ENCODE measurements at places on chromosomes 5 and 9.

GRCh38 chr9:114050646-114051045, 27.5 kb downstream of the AMBP start:
- no peak for DNase-seq

DNA sequence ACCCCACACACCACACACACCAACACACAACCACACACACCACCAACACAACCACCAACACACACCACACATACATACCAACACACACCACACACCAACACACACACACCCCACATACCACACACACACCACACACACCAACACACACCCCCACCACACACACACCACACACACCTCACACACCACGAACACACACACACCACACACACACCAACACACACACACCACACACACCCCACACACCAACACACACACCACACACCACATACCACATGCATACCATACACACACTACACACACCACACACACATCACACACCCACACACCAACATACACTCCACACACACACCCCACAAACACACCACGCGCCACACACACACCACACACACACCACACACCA, 171.4 kb downstream of the GOLPH3 start:
- no peak for DNase-seq

DNA sequence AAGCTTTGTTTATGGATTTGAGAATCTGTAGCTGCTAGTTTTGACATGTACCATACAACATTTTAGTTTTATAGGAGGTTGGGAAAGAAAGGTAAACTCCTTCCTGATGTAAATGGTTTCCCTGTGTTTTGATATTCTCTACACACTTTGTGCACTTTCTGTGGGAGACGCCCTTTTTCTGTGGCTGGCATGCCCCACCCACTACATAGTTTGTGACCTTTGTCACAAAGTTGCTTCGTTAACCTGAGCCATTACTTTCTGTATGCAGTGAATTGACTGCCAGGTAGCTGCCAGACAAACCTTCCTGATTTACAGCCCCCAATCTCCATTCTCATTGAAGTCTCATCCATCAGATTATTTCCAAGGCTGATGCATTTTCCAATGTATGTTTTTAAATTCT, 90.6 kb downstream of the NLN start:
- DNase-seq: no peak

- DNase-seq: no peak
Observed at GRCh38 chr5:39661026-39661779, 236.4 kb upstream of the DAB2 start.

DNA sequence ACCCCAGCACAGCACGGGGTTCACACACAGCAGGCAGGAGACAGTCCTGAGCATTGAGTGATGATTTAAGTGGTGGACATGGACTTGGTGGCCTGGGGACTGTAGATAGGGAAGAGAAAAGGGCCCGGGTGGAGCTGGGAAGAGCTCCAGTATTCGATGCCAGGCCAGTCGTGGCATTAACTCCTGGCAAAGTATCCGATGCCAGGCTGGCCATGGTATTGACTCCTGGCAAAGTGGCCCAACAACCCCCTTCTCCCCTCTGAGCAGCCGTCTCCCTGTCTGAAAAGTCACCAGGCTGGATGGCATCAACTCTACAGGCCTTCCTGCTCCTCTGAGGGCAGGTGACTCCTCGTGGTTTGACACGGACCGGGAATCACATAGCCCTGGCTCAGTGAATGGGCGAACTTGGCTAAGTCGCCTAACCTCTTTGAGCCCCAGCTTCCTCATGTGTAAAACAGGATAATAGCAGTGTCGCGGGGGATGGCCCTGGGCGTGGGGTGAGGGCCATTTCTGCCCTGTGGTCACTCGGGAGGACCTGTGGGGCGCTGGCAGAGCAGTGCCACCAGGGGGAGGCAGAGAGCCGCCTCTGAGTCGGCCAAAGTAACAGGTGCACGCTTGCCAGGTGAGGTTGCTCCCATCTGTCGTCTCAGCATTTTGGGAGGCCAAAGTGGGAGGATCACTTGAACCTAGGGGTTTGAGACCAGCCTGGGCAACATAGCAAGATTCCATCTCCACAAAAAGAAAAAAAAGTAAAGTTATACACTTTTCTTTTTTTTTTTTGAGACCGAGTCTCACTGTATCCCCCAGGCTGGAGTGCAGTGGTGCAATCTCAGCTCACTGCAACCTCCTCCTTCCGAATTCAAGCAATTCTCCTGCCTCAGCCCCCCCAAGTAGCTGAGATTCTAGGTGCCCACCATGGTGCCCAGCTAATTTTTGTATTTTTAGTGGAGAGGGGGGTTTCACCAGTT, 5.7 kb upstream of the SEC16A start:
- DNase-seq: peak; percentile 67

DNA sequence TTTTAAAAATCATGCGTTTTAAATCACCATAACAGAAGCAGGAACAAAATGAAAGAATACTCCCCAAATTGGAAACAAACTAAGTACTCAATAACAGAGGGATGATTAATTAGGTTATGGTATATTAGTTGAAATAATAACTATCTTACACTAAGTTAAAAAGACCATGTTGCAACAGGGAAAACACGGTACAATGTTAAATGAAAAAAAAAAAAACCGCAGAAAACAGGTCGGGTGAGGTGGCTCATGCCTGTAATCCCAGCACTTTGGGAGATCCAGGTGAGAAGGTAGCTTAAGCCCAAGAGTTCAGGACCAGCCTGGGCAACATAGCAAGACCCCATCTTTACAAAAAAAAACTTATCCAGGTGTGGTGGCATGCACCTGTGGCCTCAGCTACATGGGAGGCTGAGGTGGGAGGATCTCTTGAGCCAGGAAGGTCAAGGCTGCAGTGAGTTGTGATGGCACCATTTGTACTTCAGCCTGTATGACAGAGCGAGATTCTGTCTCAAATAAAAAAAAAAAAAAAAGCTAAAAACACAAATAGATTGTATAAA, 2.4 kb upstream of the PTPN3 start:
- no peak for DNase-seq

- DNase-seq: no peak
Observed at GRCh38 chr9:4603830-4604229, 58.3 kb upstream of the PLPP6 start.

DNA sequence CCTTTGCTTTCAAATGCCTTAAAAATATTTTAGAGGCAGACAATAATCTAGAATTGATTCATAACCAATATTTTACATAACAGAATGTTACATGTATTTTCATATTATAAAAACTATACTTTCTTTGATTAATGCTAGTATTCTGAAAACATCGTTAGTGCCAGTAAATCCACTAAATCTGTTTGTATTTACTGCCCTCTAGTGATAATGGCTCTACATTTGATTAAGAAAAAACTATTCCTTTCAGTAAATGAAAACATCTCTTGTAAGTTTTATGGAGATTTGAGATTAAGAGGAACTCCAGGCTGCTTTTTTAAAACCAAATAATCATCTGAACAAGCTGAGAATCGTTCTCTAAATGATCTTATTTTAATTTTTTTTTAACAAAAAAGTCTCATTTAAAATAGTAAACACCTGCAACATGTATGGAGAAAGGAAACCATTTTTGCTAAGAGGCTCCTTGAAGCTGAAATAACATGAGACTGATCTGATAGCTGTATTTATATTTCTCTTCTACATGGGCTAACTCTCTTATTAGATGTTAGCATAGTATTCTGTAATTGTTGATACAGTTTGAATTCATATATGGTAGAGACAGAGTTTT, 424.7 kb downstream of the RAB3C start:
- DNase-seq: no peak

DNA sequence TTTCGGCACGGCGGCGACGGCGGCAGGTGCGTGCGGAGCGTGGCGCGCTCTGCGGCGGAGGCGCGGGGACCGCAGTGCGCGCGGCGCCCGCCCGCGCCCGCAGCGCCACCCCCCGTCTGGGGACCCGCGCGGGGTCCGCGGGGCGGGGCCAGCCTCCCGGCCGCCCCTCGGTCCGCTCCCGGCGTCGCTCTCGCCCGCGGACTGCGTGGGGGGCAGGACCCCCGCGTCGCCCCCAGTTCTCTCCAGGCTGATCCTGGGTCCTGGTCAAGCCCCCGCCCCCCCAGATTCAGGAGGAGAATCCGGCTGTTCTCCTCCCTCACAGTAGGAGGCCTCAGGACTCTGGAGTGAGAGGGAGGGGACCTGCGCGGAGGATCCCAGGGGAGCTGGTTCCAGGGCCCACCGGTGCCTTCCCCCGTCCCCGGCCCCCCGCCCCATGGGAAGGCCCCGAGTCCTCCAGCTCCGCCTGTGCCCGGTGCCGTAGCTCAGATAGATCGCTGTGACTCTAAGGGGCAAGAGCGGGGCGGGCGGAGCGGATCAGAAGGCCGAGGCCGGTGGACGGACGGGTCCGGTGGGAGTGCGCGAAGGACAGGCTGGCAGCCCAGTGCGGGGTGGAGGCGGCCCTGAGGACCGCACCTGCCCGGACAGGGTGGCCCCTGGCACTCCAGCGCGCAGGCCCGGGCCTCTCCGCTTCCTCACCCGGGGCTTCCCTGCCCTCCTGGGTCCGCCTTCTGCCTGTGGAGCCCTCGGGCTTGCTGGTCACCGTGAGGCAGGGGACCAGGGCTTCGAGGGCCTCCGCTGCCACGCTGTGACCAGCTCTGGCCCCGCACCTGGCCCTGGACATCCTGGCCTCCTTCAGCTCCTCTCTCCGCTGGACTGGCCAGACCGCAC, at the start of gene RNF208:
Gene RNF208, minus strand, starts transcription at position 51 of the 888 bp plus-strand sequence. CDS start 1,028 bp downstream, outside the sequence.
- no peak for DNase-seq

- no peak for DNase-seq
Observed at GRCh38 chr9:2601785-2602378, 19.7 kb upstream of the VLDLR start.

- no peak for DNase-seq
Observed at GRCh38 chr5:151155775-151156506, 1.6 kb downstream of the ANXA6 start.

DNA sequence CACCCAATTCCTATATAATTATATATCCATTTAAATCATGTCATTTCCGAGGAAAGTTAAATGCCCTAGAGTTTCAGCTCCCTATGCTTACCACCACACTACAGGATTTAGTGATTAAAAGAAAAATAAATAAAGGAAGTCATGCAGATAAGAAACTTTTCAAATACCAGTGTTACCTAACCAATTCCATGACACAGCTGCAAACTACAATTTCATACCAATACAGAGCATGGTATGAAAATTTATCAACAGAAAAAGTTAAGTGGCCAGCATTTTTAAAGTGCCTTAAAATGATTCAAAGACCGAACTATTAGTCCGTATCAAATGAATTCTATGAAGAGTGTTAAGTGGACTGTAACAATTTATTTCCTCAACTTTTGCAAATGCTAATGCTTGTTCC, 35.9 kb downstream of the CEP120 start:
- DNase-seq: no peak

DNA sequence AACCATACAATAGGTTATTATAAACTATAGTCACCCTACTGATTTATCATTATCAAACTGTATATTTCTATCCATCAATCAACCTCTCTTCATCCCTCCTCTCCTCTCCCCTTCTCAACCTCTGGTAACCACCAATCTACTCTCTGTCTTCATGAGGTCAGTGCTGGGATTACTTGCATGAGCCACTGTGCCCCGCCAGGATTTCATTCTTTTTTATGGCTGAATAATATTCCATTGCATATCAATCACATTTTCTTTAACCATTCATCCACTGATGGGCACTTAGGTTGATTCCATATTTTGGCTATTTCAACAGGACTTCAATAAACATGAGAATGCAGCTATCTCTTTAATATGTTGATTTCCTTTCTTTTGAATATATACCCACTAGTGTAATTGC, 10.8 kb upstream of the PURA start:
- DNase-seq: no peak

GRCh38 chr5:171275841-171276544, 33.1 kb upstream of the TLX3 start:
- DNase-seq: no peak

GRCh38 chr5:22751536-22751935, 101.6 kb downstream of the CDH12 start:
- DNase-seq: no peak

GRCh38 chr9:95963659-95964058, 88.2 kb downstream of the ERCC6L2 start:
- no peak for DNase-seq

DNA sequence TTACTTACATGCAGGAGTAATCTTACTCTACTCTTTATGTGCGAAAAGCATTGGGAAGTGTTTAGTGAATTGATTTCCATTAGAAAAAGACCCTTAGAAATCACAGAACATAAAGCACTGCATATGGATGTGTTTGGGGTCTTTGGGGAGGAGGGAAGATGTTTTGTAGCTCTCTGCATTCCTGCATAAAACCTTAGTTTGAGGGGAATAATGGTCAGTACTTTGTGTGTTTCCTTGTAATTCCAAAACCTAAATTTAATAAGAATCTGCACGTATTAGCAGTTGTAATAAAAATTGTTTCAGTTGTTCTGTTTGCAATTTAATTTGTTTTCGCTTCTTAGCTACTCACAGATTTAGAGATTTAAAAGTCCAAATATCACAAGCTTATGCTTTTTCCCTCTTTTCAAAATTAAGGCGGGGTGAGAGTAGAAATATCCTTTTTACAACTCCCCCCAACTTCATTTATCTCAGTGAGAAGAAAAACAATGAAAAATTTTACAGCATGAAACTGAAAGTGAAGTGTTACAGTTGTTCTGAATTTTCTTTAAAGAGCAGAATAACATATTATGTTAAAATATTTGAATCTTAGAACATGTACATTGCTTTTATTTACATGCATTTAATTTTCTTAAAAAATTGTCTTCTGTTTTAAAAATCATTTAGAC, 143.8 kb downstream of the SMARCA2 start:
- DNase-seq: no peak

DNA sequence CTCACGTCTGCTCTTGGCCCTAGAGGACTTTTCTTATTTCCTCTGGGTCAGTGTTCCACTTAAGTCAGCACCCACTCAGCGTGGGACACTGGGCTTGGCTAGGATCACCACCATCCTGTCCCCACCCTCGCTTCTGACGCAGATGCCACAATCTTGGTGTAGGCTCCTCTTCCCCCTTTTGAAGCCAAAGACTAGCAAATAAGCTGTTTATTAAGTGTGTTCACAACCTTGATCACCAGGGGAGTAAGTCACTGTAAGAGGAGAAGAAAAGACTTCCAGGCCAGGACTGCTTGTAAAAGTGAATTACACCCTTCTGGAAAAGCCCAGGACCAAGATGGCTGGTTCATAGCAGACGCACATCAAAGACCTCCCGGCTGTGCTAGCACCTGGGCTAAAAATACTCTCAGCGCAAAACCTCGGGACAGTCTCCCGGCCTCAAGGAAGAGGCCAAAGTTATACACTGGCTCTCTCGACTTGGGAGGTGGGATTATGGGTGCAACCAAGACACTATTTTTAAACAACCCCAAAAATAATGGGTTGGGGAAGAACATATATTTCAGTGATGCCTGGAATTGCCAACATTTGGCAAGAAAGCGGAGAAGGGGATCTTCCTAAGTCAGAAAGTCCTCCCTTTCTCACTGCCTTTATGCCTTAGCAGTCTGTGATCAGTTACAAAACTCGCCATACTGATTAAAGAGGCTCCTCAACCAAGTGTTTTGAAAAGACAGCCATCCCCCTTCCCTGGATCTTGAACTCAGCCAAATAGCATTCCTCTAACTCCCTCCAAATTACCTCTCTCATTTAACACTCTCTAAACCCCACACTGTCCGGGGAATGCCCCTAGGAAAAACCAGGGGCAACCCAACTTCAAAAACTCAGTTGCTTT, 69.4 kb downstream of the RAPGEF1 start:
- DNase-seq: no peak

- DNase-seq: no peak
Observed at GRCh38 chr5:37859805-37860204, 20.0 kb upstream of the GDNF start.

GRCh38 chr9:93057703-93058354, 672 bp upstream of the SUSD3 start:
- DNase-seq: no peak

Data from stimulated activated CD4-positive, alpha-beta T cell treated with anti-CD3 and anti-CD28 coated beads, TNF-alpha, amount 100 ng/mL, for 4 hours (primary cell).